Hematopoietic multipotent progenitor cell (in vitro differentiated cells): ENCODE measurements at places on chromosomes 13 and 19. TPM values are rescaled to one million over a fixed set of nuclear protein-coding genes. Genes with fewer than 3 reads are reported as not detected.

GRCh38 chr13:80313668-80314256 is 27.2 kb downstream of the SPRY2 start:
- DNase-seq, result no peak

SOX21 gene
- not detected for total RNA-seq

CD37 gene
- 255 TPM for total RNA-seq

DACT3 gene
- under 0.01 TPM for total RNA-seq

DNA sequence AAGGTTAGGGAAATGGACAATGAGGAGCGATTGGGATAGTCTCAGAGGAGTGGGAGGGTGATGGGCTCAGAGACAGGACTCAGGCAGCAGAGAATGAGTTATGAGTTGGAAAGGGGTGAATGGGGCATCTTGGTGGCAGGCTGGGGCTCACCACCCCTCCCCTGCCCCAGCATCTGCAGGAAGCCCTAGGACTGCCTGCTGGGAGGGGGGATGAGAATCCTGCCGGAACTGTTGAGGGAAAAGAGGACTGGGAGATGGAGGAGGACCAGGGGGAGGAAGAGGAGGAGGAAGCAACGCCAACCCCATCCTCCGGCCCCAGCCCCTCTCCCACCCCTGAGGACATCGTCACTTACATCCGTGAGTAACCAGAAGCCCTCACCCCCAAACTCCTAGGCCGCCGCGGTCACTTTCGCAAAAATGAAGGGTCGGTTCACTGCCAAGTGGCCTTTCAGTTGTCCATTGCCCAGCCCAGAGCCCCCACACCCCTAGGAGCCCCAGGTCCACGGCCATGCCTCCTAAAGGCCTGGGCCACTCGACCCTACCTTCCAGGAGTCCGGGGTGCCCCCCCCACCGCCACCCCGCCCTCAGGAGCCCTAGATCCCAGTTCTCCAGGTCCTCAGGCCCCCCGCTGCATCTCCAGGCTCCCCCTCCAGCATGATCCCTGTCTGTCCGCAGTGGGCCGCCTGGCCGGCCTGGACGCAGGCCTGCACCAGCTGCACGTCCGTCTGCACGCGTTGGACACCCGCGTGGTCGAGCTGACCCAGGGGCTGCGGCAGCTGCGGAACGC is 764 bp downstream of the CLEC11A start:
- no peak for DNase-seq

DNA sequence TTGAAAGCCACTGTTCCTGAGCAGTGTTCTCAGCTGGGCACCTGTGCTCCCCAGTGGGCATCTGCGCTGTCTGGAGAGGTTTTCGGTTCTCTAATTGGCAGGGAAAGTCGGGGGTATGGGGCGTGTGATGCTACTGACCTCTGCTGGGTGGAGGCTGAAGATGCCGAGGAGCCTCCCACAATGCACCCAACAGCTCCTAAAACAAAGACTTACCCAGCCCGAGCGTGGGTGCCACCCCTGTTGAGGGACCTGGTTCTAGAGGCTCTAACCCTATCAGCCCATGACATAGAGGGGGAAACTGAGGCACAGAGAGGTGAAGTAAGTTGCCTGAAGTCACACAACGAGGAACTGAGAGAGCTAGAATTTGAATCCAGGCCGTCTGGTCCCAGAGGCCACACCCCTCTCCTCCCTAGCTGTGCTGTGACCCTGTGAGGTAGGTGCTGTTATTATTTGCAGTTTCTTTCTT is 2.3 kb downstream of the SPACA4 start:
- no peak for DNase-seq

GRCh38 chr19:14139944-14140343 is 3.6 kb upstream of the ASF1B start:
- DNase-seq, result peak; percentile 34

DNA sequence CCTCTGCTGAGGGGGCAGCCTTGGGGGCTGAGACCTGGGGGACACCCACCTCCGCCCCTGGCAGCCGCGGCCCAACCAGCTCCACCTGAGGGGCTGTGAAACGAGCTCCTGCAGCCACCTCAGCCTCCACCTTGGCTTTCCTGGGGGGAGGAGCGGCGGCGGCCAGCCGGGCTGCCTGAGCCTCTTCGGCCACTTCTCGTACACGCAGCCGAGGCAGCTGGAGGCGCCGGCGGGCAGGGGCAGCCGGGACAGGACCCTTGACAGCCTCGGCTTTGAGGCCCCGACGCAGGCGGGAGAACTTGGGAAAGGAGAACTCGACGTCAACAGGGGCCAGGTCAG is 7.6 kb upstream of the HIPK4 start:
- no peak for DNase-seq

C1QTNF9 gene
- total RNA-seq, result under 0.01 TPM

GRCh38 chr19:13010992-13011652 is 15.8 kb downstream of the NFIX start:
- no peak for DNase-seq

EBI3 gene
- total RNA-seq, result 0.27 TPM

DNA sequence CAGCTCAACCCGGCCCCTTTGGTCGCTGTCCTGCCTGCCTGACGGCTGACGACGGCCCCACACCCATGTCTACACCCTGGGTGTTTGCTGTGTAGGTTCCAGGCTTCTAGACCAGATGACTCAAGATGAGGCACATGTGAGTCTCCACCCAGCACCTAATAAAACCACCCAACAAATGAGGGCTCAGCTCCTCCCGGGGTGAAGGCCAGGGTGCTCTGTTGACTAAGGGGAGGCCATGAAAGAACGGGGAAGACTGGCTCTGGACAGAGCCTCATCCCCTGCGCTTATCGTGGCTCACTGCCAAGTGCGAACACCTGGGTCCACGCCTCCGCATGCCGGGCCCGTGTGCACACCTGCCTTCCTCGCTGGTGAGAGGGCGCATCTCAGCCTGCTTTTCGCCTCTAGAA is 39.6 kb downstream of the COL4A2 start:
- DNase-seq, result no peak

NDUFA7 gene
- 50.9 TPM for total RNA-seq

DNA sequence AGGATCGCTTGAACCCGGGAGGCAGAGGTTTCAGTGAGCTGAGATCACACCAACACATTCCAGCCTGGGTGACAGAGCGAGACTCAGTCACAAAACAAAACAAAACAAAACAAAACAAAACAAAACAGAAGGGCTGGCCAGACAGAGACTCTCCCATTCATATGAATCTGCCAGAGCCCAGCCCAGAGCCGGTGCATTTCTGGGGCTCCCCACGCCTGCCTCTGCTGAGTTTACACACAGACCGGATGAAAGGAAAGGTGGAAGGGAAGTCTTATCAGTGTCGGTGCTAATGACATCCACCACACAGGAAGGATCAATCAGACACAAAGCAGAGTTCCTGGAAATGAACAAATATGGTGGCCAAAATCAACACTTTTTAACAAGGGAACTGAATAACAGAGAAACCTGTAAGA is 6.8 kb downstream of the TRAPPC6A start:
- peak; percentile 71 for DNase-seq

DNA sequence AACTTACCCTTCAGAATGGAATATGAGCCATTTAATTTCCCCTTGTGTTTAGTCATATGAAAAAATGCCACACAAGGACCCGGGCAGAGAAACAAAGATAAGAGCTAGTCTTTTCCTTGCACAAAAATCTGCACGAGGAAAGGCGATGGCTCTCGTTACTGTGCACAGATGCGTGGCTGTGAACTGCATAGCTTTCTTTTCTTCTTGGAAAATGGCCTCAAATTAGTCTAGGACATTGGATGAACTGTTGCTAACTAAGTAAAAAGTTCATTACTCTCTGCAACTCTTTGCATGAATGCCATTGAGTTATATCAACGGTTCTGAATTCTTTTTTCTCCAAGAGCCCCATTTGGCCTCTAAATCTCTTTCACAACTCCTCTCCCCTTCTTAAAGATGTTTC is 125.2 kb downstream of the COG6 start:
- no peak for DNase-seq

GRCh38 chr13:70747262-70747661 is 639.0 kb upstream of the KLHL1 start:
- no peak for DNase-seq

SYT3 gene
- total RNA-seq, result 0.81 TPM

ATP7B gene
- 14.0 TPM for total RNA-seq

PLIN4 gene
- under 0.01 TPM for total RNA-seq

LHB gene
- total RNA-seq, result not detected

DHRS12 gene
- total RNA-seq, result 7.0 TPM

ZNF528 gene
- 8.1 TPM for total RNA-seq

MVB12A gene
- 43.6 TPM for total RNA-seq

- DNase-seq, result peak; percentile 75
Observed at GRCh38 chr19:37594982-37595382, 306 bp downstream of the ZNF540 start.

SACS gene
- total RNA-seq, result 32.6 TPM

DNA sequence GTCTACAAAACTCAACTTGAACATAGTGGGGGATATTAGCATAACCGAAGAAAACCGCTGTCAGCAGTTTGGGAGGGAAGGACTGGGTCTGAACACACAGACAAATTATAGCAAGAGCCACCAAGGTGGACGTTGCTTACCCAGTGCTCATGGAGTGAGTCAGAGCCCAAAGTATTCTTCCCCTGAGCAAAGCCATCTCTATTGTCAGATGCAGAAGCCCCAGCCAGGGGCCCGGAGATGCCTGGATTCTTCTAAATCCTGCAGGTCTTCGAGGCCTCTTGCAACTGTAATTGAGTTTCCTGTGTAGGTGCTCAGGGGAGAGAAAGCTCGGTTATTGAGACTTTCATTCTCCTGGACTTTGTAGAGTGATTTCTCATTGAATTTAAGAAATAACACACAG is 384.5 kb downstream of the IRS2 start:
- no peak for DNase-seq

DNA sequence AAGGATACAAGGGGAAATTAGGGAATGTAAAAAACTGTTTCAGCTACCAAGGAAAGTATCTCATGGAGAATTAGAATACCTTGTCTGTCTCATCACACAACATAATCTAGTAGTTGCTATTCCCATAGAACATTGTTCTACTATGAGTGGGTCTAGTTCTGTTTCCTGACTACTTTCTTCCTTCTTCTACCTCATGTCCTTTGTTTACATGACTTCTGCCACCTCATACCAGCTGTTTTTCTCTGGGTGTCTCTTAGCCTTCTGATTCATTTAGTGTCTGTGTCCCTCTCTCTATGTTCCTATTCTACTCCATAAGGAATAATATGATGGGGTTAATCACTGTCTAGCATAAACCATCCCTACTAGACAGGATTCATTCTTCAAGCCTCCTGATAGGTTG is 887.3 kb downstream of the DIAPH3 start:
- no peak for DNase-seq

- no peak for DNase-seq
Observed at GRCh38 chr19:3227054-3227626, 2.7 kb downstream of the CELF5 start.

ZNF536 gene
- under 0.01 TPM for total RNA-seq

CYP2A6 gene
- not detected for total RNA-seq

GRCh38 chr19:3132971-3133792 is 2.7 kb upstream of the GNA15 start:
- peak; percentile 96 for DNase-seq

- no peak for DNase-seq
Observed at GRCh38 chr19:38043649-38044144, 136.7 kb downstream of the SIPA1L3 start.

SCEL gene
- not detected for total RNA-seq

CEBPA gene
- 39.0 TPM for total RNA-seq

DNA sequence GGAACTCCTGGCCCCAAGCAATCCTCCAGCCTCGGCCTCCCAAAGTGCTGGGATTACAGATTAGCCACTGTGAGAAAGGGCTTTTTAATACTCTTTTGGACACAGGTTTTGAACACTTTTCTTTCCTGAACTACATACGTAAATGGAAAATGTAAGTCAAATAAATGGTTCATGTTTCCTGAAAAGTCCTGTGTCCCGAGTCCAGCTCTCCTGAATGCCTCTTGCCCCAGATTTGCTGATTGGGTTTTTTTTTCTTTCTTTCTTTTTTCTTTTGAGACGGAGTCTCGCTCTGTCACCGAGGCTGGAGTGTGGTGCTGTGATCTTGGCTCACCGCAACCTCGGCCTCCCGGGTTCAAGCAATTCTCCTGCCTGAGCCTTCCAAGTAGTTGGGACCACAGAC is 24.5 kb downstream of the PTPRS start:
- no peak for DNase-seq

GRCh38 chr13:97231829-97232196 is 9.7 kb downstream of the MBNL2 start:
- no peak for DNase-seq

GRCh38 chr13:22596171-22596863 is 584.5 kb upstream of the SGCG start:
- DNase-seq, result no peak

- DNase-seq, result peak; percentile 18
Observed at GRCh38 chr13:21849323-21849722, 178.4 kb downstream of the FGF9 start.

MYO1F gene
- total RNA-seq, result 80.5 TPM

GRCh38 chr19:412356-413355 is 3.7 kb upstream of the C2CD4C start:
- no peak for DNase-seq

DNA sequence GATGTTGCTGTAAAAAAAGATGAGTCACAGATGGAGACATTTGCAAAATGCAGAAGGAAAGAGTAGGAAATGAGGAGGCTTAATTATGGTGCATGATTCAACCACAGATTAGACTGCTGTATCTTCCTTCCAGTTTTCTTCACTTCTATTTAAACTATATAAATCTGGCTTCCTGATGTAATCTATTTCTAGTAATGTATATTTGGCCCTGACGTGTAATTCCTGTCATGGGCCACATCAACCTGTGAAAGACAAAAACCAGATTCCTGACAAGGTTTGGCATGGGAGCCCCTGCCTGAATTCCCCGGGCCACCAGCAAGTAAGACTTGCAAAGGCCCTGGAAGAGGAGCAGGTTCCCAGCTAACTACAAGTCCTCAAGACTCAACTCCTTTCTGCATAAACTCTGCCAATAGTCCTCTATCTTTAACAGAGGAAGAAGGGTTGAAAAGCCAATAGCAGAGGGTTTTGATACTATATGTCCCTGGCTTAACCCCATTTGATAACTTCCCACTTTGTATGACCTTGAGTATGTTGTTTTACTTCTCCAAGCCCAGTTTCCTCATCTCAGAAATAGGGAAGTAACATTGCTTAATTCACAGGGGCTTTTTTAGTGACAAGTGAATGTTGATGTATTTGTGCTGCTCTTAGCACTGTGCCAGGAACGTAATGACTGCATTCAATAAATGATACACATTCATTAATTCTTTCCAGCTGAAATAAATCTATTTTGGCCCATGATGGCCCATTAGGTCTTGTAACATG is 172.7 kb downstream of the SPRY2 start:
- no peak for DNase-seq

- no peak for DNase-seq
Observed at GRCh38 chr13:62653371-62653770, 1237.7 kb upstream of the PCDH20 start.

SCN1B gene
- 1.9 TPM for total RNA-seq

NXNL1 gene
- not detected for total RNA-seq

YJU2 gene
- total RNA-seq, result 48.5 TPM

PLIN5 gene
- 0.27 TPM for total RNA-seq
